ENCODE measurements at places on chromosomes 7 and 10.

DNA sequence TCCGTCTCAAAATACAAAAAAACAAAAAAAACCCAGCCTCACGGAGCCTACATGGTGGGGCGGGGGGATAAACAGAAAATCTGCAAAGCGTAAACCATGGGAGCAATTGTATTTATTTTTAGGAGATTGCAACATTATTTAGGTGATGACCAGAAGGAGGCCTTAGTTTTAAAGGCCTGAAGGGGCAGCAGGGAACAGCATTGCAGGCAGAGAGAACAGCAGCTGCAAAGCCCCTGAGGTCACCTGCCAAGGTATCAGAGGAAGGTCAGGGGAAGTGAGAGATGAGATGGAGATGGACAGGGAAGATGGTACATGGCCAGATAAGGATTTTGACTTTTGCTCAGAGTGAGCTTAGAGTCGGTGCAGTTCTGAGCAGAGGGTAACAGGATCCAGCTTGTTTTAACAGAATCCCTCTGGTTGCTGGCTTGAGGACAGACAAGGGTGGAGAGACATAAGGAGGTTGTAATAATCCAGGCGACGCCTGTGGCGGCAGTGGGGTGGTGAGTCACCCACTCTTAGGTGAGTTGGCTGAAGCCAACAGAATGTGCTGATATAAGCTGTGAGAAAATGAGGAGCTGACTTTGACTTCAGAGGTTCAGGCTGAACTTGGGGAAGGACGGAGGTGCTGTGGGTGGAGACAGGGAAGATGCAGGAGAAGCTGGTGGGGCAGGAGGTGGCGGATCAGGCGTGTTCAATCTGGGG lies 82.3 kb upstream of the GTF2I start:
- no peak for DNase-seq

- DNase-seq: no peak
These were observed 359.9 kb downstream of the GLRX3 start for GRCh38 chr10:130495891-130496636.

DNA sequence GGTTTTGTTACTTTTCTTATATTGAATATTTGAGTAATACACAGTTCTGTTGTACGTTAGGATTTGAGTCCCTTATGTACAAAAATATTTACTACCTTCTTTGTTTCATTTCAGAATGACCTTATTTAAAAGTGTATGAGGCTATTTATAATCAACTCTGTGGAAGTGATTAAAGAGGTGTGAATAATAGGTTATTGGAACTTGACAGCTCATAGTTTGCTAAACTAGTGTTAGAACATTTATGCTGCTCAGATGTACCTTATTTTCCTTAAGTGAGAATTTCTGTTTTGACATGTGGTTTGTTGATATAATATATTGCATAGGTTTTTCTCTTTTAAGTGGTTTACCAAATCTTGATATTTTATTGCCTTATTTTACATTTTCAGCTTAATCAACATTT lies 105.5 kb downstream of the ZEB1 start:
- no peak for DNase-seq

GRCh38 chr7:104775531-104775930 lies 238.5 kb upstream of the KMT2E start:
- DNase-seq: no peak

- DNase-seq: no peak
These were observed 26.0 kb downstream of the LYZL2 start for GRCh38 chr10:30603589-30603988.

GRCh38 chr10:97149079-97149531 lies 36.7 kb downstream of the SLIT1 start:
- DNase-seq: no peak

GRCh38 chr10:112213836-112214235 lies 30.3 kb upstream of the GPAM start:
- DNase-seq: no peak

GRCh38 chr7:101121991-101122932 lies 4.6 kb upstream of the SERPINE1 start:
- DNase-seq: peak; percentile 74

DNA sequence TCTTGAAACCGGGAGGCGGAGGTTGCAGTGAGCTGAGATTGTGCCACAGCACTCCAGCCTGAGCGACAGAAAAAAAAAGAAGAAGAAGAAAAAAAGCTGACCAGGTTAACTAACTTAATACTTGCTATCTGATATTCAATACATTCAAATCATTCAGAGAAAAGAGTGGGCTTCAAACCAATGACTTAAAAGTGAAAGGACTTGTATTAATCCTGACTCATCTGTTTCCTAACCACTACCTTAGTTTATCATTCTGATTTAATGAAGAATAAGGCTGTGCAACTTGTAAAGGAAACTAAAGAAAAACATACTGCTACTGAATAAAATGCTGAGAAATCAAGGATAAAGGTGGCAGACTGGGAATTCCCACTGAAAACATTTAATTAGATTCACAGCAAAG lies 128.4 kb downstream of the NRBF2 start:
- no peak for DNase-seq

- DNase-seq: no peak
These were observed 113.8 kb upstream of the SKAP2 start for GRCh38 chr7:26978146-26978545.

DNA sequence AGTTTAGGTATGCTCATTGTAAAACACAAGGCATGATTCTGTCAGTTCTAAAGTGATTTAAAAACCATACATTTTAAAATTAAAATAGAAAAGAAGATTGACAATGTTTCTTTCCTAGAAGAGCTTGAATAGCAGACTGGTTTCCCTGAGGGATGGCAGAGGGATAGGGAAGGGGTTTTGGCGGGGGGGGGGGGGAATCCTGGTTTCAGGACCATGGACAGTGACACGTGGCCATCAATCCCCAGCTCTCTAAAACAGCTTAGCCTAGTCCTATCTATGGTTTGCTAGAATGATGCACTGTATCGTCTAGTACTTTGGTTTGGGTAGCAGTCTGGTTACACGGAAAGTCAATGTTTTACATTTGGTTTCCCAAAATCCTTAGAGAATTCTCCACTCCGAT lies 88.7 kb downstream of the PHYHIPL start:
- DNase-seq: no peak

DNA sequence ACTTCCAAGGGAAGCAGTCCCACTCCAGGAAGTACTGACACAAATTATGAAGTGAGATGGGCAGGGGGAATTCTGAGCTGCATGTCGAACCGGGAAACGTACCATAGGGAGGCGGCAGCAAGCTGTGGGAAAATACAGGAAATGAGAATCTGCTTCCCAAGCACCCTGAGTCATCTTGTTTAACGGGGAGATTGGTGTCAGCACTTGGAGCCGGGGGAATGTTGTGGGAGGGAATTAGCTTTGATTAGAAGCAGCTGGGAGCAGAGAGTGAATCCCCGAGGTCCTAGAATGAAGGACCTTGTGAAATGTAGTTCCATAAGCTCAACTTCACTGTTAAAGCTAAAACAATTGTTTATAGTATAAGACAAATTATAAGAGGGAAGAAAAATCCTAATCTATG lies 141.4 kb upstream of the PRKCQ start:
- DNase-seq: peak; percentile 25
